ENCODE measurements at places on chromosomes 4 and X.

DNA sequence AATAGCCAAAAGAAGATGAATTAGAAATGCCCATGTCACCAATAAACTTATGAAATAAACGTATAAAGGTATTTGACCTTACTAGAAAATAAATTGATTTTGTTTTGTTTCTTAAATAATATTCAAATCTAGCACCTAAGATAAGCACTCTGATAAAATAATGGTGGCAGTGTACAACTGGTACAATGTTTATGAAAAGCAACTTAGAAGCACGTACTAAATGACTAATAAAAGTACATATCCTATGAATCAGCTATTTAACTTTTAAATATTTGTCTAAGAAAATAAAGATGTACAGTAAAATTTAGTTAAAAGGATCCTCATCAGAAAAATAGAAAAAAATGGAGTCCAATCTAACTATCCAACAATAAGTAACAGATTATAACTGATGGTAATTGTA is 6.7 kb downstream of the MANBA start:
- DNase-seq: no peak

DNA sequence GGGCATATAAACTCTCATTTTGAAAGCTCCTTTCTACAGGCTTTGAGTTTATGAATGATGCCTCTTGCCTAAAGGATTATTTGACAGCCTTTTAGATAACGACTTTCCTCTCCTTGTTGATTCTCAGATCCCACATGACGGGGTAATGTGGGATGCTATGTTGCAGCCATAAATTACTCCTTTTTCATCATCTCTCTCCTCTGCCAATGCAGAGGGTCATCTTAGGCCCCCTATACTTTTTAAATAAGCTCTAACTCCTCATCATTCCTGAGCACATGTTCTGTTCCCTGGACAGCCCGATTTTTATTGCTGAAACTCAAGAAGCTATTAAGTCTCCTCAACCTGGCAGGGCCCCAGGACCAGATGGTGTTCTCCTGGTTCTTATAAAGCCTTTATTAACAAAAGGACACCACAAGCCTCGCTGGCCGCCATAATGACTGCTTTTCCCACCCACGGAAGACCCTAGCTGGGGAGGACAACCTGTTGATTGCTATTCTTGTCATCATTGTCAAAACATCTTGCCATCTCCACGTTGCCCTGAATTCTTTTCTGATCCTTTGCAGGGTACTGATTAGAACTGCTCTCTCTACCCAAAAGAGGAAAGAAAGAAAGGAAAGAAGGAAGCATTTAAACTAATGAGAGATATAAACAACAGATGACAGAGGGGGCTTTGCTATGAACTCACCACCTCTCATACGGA is 150.7 kb downstream of the DHX15 start:
- no peak for DNase-seq

DNA sequence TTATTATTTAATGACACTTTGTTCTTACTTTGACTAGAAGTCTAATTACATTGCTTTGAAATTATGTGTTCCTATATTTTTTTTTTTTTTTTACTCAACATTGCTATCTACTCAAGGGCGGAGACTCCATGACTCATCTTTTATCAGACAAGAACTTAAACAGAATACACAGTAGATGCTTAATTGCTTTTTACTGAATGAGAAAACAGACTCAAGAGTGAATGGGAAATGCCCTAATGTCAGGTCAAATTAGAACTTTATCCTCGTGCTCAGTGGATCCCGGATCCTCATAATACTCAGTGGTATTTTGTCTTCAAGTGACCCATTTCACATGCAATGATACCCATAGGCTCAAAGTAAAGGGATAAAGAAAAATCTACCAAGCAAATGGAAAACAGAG is 954.5 kb upstream of the IGFBP7 start:
- no peak for DNase-seq

- no peak for DNase-seq
These were observed 283.8 kb upstream of the IL1RAPL1 start for GRCh38 chrX:28303486-28303885.

GRCh38 chr4:140710908-140711622 is 45.1 kb downstream of the TBC1D9 start:
- DNase-seq: no peak

GRCh38 chr4:168656055-168656660 is 159.3 kb downstream of the PALLD start:
- DNase-seq: no peak

DNA sequence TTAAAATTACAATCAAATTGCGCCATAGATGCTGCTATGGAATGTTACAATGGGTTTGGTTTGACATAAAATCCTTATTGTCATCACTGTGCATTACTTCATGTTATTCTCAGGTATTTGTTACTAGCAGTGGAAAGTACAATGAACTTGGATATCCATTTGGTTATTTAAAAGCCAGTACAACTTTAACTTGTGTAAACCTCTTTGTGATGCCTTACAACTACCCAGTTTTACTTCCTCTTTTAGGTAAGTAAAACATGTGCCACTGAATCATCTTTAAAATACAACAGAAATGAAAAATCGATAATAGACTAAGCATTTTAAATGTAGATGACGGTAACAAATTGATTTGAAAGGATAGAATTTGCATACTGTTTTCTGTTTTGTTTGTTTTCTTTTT is 35.6 kb downstream of the INTS6L start:
- DNase-seq: no peak

GRCh38 chrX:54695816-54696487 is 102.1 kb downstream of the ITIH6 start:
- no peak for DNase-seq

- no peak for DNase-seq
These were observed 42.5 kb downstream of the UNC5C start for GRCh38 chr4:95506264-95506663.

- no peak for DNase-seq
These were observed 956 bp downstream of the TMEM154 start for GRCh38 chr4:152678841-152679240.

DNA sequence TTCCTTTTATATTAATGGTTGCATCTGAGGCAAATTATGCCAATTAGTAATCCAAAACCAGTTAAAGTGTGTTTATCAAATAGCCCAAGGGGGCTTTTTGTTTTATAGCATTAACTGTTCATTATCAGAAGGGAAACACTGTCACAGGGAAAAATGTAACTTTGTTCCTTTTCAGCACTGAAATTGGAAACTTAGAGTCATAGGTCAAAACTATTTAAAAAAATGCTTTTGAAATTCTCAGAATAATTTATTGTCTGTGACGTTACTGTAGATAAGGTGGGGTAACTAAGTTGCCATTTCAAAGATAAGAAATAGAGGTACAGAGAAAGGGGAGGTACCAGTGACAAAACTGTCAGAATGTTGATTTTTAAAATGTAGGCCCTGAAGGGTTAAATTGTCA is 129.3 kb downstream of the AKAP4 start:
- no peak for DNase-seq

DNA sequence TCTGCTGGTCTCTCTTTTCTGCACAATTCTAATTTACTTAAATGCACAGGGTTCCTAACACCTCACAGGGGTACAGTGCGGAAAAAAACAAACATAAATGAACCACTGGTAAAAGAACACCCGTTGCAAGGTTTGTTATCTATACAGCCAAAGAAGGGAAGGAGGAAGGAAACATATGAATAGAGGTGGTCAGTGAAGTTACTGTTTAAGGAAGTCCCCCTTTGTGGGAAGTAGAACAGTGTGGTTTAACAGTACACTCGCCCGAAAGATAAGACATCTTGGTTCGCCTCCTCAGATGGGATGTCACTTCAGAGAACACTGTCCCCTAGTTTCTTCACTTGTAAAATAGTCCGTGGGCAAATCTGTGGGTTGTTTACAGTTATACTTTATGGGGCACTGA is 57.5 kb downstream of the TEC start:
- DNase-seq: no peak

DNA sequence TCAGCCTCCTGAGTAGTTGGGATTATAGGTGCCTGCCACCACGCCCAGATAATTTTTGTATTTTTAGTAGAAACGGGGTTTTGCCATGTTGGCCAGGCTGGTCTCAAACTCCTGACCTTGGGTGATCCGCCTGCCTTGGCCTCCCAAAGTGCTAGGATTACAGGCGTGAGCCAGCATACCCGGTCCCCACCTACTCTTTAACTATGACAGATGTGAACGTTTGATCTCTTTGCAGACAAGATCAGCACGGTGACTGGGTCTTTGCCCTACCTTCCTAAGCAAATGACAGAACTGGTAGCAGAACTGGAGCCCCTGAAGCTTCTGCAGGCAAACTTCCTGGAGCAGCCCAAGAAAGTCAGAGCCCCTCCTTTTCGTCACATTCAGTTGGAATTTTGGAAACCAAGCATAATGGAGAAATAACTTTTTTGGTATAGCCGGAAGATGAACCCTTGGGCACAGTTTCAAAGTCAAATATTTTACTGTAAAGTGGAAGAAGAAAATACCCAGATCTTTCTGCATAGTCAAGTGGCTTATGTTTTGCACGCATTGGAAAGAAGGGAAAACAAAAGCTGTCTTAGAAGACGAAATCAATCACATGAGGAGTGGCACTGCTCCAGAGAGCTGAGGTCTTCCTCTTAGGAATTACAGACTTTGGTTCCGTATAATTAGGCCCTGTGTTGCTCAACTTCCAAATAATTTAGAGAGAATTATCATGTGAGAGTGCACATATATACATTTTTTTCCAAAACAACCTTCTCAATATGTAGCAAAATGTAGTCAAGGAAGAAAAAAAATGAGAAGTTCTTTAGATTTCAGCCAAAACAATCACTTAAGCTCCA is 90.6 kb downstream of the SORBS2 start:
- no peak for DNase-seq

- DNase-seq: no peak
These were observed 1.6 kb downstream of the SH3RF1 start for GRCh38 chr4:169268951-169269760.

- no peak for DNase-seq
These were observed 98.1 kb downstream of the CNOT6L start for GRCh38 chr4:77721073-77721472.

DNA sequence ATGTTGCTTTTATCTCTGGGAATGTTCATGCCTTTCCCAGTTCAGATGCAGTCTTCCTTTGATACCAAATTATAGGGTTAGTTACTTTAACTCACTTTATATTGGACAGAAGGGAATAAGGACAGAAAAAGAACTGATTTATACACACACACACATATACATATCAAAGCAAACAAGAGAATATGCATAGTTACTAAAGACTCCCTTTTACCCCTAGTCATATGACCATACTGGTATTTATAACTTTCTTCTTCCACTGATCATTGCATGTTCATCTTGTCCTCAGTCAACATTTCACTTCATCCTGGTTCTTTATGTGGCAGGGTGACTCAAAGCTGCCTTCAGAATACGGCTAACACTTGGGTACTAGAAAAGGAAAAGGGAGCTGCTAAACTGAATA is 120.4 kb downstream of the PARM1 start:
- no peak for DNase-seq

- DNase-seq: no peak
These were observed 126.5 kb downstream of the STIM2 start for GRCh38 chr4:26987191-26987590.

DNA sequence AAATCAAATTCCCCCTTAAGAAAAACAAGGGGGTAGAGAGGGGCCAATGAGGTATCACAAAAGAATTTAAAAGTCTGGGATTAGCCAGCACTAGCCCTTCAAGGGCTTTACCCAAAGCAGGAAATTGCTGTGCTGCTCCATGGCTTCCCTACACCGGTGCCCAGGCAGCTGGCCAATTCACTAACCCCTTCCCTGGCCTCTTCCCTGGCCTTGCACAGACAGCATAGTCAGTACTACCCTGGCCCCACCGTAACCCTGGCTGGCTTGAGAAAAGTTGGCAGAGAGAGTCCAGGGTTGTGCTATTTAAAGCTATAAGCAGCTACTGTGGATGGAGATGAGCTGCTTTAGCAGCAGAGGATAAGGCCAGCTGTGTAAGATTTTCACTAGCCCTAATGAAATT is 43.1 kb downstream of the ADAMTS3 start:
- DNase-seq: no peak

DNA sequence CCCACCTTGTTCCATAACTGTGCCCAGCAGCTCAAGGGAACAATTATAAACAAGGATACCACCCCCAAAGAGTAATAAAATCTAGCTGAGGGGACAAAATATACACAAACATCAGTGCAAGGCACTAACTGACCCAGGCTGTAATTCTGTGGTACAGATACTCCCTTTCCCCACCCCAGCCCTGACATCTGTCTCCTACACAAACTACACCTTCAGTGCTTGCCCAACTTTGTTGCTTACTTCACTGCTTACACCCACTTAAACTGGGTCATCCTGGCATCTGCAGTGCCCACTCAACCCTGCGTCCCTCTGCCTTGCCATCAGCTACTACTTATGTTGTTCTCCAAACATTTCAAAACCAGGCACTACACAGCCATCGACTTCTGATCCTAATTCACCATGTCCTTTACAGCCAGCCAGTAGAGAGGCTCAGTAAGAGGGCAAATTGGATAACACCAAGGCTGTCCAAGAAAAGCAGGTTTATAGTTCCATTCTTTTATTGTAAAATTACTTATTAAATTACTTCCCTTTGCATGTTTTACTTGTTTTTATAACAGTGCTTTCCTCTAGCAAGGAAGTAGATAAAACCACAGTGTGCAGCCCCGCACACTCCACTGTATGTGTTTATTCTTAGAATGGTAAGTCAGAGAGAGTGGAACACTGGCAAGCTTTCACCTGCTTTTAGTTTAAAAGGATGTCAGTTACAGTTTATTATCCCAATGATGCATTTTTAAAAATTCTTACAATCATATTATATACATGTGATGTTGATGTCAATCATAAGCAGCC is 149.6 kb downstream of the INPP4B start:
- DNase-seq: no peak

DNA sequence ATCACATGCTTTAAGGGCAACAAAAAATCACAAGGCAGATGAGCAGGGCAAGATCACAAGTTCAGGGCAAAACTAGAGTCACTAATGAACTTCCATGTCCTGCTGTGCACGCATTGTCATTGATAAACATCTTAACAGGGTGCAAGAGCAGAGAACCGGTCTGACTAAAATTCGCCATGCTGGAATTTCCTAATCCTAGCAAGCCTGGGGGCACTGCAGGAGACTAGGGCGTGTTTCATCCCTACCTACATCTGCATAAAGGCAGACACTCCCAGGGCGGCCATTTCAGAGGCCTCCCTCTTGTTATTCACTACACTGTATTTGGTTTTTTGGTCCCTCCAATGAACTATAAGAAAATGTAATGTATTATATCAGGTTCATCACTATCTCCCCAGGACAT is 203.6 kb downstream of the ARHGEF9 start:
- DNase-seq: no peak

DNA sequence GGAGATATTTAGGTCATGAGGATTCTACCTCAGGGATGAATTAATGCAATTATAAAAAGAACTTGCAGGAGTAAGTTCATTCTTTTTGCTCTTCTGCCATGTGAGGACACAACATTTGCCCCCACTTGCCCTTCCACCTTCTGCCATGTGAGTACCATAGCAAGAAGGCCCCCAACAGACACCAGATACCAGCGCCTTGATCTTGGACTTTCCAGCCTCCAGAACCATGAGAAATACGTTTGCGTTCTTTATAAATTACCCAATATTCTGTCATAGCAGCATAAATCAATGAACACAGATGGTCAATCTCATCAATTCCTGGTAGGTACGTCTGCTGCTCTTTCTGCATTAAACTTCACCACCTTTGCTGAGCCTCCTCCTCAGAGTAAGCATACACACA is 5.7 kb upstream of the SEPSECS start:
- DNase-seq: no peak

All from omental fat pad (tissue), 4 donors.